Transverse colon (tissue), 4 donors: ENCODE measurements at places on chromosomes 4 and X. TPM values are rescaled to one million over a fixed set of nuclear protein-coding genes. Genes with fewer than 3 reads are reported as not detected.
A peak's percentile ranks its signal among the peaks of the same experiment; 100 is the strongest.

GRCh38 chr4:151951671-151952050, 190.9 kb upstream of the GATB start:
- DNase-seq = no peak

GRCh38 chr4:40453912-40454311, 118.8 kb downstream of the CHRNA9 start:
- no peak for DNase-seq

DNA sequence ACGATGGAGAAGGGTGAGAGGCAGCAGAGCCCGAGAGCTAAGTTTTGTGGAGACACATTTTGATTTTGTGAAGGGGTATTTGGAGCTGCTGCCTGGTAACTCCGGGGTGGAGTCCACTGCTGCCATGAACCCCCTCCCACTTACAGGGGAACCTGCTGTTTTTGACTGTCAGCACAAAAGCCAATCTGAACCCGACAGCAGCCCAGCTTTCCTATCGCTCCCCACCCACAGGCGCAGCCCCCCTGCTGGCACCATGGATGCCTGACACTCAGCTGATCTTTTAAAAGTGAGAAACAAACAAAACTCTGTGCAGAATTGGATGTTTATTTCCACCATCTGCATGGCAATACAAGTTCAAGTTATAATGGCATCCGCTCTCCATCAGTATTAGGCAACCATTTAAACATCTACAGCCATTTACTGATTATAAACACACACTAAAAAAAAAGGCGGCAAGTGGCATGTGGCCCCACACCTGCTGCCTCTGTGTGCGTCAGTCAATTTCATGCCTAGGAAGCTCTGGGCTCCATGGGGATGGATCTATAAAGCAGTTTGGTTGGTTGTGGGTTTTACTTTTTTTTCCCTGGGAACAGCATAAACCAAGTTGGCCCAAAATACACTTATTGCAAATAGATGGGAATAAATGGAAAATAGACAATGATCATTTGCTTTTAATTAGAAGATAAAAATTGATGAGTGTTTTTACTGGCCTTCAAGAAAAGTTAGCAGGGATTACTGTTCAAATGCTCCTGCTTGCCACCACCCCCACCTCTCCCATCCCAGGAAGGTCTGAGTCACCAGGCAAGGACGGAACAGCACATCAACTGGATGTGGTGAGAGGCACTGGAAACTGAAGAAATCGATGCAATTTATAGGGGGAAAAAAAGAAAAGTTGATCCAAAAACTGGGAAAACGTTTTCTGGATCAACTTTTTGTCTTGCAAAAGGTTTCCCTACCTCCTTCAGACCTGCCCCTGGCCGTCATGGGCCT, 46.0 kb downstream of the SEPSECS start:
- no peak for DNase-seq

DNA sequence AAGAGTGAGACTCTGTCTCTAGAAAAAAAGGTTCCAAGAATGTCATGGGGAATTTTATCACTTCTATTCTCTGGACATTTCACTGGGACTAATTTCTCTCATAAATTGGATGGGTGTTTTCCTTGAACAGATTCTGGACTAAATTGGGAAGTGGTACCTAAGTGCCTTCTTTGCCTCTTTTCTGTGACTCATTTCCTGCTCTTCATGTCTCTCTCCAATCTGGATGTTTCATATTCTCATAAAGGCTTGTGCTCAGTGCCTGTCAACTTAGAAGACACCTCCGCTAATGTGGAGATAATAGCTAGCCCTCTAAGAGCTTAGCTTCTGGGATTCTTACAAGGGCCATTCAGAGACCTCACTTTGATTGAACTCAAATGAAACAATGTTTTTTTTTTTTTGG, 38.0 kb upstream of the IGFBP7 start:
- DNase-seq = no peak

DNA sequence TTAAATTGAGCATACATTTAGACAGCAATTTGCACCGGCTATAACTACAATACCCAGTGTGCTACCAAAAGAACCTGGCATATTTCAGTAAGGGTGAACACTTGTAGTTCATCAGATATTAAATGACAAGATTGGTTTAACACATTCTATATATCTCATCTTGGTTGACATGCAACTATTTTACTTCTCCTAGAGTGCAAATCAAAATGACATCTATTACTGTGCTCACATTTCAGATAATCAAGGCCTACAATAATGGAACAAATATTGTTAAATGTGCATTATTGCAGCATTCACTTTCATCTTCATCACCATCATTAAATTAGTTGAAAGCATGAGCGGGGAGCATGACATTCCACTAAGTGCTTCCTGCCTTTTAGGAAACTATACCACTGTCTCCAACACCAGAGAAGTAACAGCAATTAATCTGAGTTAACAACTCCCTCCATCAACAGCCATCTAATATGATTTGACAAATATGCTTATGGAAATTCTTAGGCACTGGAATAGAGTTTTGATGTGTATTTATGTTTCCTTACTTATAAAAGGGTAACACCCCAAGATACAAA, 209.8 kb upstream of the SLIT2 start:
- DNase-seq = no peak

GRCh38 chr4:112604589-112604988, 32.1 kb downstream of the ZGRF1 start:
- peak; percentile 22 for DNase-seq

- no peak for DNase-seq
These were observed 26.3 kb downstream of the ANKRD50 start for GRCh38 chr4:124686279-124686678.

DNA sequence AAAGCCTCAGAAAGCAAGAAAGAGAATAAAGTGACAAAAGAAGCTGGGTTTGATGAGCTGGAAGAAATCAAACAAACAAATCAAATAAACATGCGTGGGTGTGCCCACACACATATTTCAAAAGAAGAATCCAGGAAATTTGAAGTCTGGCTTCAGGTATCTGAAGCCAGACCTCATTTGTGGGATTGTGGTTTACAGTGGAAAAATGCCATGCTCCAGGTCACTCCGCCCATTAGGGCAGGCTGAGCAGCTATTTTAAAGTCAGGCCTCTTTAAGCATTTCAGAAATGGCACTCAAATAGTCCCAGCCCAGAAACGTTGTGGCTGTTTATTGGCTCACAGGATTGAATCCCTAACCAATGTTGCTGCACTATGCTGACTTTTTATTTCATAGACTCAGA, 226.1 kb upstream of the F9 start:
- DNase-seq = no peak

- DNase-seq = no peak
These were observed 19.5 kb upstream of the CNKSR2 start for GRCh38 chrX:21354725-21355124.

- no peak for DNase-seq
These were observed 59.7 kb downstream of the RGS12 start for GRCh38 chr4:3352505-3352904.

DNA sequence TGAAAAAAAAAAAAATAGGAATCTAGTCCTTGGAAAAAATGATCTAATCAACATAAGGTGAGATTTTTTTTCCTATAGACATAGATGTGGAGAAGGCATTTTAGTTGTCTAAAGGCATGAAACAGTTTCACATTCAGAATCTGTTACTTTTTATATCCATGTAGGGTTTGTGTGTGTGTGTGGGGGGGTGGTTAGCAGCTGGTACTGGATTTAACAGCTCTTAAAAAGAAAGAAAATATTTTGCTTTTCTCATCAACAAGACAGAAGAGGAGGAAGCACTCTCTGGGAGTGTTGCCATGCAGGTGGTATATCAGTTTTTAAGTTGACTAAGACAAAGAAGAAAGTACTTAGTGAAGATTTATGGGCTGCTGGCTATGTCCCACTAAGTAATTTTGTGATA, 122.3 kb downstream of the VCX3B start:
- no peak for DNase-seq

DNA sequence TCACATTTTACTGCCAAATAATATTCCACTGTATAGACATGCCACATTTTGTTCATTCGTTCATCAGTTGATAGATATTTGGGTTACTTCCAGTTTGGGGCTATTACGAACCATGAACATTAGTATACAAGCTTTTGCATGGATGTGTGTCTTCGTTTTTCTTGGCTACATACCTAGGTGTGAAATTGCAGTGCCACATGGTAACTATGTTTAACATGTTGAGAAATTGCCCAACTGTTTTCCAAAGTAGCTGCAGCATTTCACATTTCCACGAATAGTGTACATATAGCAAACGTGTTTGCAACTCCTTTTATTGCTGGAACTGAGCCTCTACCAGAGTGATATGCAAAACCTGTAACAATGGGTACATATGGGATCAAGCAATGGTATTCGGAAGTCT, 221.5 kb downstream of the VEGFC start:
- DNase-seq = no peak

DNA sequence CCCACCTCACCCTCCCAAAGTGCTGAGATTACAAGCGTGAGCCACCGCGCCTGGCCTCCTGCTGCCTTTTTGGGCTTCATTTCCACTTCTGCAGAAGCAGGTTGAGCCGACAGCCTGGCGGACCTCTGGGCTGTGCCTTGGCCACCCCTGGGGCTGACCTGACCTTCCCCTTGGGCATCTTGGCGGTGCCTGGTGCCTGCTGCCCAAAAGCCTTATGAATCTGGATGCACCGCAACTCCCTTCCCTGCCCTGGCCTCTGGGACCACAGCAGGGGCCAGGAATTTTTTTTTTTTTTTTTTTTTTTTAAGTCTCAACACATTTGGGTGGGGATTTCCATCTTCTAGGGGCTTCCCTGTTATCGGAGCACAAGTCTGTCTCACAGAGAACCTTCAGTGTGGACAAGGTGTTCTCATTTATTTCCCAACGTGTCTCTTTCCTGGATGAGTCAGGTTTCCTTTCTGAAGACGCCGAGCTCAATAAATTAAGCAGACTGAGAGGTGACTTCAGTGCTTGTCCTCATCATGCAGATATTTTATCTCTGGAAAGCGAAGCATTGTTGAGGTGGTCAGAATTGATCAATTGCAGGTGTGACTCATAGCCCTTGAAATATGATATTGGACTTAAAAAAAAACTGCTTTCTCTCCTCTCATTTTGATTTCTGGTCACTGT, 79.7 kb downstream of the SHROOM2 start:
- no peak for DNase-seq

GRCh38 chrX:42054256-42054655, 130.9 kb upstream of the CASK start:
- DNase-seq = no peak

DNA sequence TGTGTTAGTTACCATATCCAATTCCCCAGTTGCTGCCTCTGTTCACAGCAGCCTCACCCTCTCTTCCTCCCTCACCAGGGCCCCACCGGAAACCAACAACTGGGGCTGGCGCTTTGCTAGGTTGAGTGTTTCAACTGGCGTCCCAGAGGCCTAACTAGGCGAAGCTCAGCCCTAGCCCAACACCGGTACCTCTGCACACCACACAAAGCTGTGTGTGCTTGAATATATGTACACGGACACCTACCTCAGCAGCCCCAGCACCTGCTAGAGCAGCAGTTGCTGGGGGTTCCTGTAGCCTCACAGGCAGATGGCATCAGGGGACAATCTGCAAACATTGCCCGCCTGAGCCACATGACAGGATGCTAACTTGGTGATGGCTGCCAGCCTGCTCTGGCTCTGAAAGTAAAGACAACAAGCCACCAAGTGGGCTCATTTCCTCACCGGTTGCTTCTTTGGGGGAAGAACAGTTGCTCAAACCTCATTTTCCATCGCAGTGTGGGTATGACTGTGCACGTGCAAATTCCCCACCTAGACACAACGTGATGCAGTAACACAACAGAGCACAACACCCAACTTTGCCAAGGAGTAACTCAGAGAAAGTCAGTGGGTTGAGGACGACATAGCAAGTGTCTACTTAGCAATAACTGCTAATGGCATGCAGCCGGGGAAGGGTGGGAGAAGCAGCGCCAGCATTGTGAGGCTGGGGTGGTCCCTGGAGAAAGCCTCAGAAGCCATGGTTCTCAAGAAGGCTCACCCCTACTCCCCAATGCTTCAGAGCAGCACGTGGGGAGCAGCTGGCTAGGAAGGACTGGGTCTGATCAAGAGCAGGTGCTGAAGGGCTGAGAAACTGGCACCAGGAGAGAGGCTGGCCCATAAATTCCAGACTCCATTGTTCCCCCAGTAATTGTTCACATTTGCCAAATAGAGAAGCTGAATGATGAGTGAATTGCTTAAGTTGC, 139.5 kb downstream of the SH3KBP1 start:
- DNase-seq = peak; percentile 48

DNA sequence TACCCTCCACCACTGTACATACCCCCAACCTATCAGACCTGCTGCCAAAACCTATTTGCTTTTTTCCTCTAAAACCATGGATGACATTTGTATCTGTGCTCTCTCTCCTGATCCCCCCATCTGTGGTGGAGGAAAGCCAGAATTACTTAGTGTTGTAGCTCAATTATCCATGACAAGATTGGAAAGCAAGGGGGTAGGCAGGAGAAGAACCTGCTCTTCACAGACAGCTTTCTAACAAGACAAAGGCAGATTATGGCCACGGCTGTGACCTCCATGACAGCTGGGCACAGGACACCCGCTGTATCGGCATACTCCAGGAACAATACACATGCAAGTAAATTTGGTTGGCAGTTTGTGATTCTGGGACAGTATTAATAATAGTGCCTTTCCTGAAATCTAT, 186.7 kb downstream of the ENOX2 start:
- no peak for DNase-seq

DNA sequence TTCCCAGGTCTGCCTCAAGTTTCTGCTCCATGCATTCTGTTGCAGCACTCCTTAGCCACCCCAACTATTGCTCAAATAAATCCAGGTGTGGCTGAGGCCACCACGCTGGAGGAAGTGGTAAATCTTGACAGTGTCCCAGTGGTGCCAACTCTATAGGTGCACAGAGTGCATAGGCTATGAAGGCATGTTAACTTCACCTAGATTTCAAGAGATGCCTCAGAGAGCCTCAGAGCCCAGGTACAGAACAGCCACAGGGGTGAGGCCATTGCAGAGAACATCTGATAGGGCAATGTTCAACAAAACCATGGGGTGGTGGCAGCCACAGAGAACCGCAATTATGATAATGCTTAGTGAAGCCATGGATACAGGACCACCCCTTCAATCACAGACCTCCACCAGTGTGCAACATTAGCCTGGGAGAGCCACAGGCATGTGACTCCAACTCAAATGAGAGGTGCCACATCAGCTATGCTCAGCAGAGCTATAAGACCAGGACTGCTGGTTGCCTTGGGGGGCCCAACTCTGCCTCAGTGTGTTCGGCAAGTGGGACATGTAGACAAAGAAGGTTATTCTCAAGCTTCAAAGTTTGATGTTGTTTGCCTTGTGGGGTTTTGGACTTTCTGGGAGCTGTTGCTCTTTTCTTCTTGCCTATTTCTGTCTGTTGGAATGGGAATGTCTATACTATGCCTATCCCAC, 468.7 kb downstream of the ANKRD50 start:
- DNase-seq = no peak

GCNA gene
- total RNA-seq = 3.0 TPM

PPAT gene
- total RNA-seq = 0.75 TPM

VSIG4 gene
- 18.7 TPM for total RNA-seq

KDM6A gene
- total RNA-seq = 163 TPM

MAMLD1 gene
- total RNA-seq = 1.2 TPM

MCUB gene
- total RNA-seq = 15.7 TPM

MSX1 gene
- not detected for total RNA-seq

PSAPL1 gene
- not detected for total RNA-seq

KDR gene
- total RNA-seq = 4.2 TPM

TBC1D8B gene
- 5.8 TPM for total RNA-seq

SNCA gene
- 3.0 TPM for total RNA-seq
